ENCODE measurements at places on chromosomes 11 and 22.

DNA sequence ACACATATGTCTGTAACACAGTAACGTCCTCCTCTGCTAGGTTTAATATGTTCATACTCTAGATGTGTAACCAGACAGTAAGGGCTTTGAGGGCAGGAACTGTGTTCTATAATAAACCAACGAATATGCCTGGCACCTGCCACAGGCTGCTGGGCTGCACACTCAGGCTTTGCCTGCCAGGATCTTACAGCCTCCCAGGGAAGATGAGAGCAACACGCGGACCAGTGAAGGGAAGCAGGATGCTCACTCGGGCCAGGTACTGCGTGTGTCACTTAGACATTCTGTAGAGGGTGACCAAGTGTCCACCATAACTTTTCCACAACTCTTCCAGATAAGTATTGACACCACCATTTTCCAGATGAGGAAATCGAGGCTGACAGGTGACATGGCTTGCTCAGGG, 21.7 kb upstream of the BAIAP2L2 start:
- DNase-seq = no peak

DNA sequence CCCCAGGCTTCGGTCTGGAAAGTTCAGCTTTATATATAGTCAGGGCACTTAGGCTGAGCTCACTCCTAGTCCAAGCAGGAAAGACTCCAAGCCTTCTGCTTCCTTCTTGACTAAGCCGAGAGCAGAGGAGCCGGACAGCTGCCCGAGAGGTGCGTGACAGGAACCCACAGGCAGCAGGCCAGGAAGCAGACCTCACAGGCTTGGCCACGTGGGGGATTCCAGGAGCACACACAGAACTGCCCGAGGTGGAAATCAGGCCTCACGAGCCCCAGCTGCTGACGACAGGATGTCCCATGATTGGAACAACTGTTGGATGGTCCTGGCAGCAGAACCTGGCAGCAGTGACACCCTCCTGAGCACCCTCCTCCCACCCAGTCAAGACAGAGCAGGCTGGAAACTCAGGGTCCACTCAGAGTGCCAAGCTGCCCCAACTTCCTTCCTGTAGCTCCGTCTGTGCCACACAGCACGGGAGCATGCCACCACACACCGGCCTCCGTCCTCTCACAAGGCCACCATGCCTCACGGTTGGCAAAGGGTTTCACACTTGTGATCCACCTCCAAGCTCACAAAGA, 5.4 kb downstream of the PLA2G6 start:
- DNase-seq = peak; percentile 71

DNA sequence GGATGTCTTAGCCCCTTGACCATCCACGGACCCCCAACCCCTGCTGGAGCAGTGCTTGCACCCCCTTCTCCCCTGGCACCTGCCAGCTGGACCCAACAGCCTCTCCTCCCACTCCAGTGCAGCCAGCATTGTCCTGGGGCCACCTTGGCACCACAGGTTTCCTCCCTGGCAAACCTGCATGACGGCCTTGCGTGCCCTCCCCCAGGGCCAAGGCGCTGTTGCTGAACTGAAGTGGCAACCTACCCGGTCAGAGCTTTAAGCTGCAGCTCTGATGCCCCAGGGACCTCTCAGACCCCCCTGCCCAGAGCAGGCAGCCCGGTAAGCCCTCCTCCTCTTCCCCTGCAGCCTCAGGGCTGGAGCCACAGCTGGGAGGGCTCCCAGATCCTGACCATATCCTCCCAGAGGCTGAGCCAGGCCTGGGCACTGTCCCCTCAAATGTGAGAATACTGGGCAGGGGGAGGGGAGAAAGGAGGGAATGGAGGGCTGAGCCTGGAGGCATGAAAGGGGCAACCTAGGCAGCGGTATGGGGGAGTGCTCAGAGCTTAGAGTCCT, 1.8 kb upstream of the LRRC75B start:
- DNase-seq = no peak

GRCh38 chr11:77316733-77317342, 15.4 kb upstream of the GDPD4 start:
- no peak for DNase-seq

DNA sequence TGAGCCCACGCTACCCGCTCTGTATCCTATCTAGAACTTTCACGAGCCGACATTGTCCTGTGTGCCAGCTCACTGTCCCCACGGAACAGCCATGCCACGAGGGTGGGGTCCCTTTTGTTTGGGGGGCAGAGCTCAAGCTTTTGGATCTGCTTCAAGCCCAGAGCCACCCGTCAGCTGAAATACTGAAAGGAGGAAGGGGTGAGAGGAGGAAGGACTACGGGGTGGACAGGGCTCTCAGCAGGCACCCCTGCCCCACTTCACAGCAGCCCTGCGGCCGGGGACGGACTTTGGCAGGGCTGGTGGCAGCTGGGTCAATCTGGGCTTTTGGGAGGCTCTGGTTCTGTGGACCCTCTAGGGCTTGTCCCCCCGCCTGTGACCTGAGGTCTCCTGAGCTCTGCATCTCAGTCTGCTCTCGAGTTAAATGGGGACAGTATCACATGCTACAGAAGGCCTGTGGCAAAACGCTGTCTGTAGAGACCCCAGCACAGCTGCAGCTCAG, 30.0 kb upstream of the MUC5AC start:
- DNase-seq = no peak

DNA sequence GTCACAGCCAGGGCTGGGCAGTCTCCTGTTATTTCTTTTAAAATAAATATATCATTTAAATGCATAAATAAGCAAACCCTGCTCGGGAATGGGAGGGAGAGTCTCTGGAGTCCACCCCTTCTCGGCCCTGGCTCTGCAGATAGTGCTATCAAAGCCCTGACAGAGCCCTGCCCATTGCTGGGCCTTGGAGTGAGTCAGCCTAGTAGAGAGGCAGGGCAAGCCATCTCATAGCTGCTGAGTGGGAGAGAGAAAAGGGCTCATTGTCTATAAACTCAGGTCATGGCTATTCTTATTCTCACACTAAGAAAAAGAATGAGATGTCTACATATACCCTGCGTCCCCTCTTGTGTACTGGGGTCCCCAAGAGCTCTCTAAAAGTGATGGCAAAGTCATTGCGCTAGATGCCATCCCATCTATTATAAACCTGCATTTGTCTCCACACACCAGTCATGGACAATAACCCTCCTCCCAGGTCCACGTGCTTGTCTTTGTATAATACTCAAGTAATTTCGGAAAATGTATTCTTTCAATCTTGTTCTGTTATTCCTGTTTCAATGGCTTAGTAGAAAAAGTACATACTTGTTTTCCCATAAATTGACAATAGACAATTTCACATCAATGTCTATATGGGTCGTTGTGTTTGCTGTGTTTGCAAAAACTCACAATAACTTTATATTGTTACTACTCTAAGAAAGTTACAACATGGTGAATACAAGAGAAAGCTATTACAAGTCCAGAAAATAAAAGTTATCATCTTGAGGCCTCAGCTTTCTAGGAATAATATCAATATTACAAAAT, 13.4 kb downstream of the OR51B4 start:
- DNase-seq = no peak

GRCh38 chr22:28601915-28602314, 77.7 kb downstream of the TTC28 start:
- no peak for DNase-seq

DNA sequence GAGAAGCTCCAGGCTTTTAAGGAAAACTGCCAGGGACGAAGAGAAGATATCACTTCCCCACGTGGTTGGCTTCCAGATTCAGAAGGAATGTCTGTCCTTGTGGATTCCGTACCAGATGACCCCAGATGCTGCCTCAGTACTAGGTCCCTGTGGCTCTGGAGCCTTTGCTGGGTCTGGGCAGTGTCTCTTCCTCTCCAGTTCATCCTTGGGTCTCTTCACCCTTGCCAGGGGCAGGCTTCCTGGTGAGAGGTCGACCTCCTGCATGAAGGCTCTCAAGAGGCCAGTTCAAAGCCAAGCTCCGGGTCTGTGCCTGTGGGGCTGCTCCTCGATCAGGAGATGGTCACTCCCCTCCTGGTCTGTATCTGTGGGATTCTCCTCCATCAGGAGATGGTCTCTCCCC, 74.7 kb upstream of the B3GAT1 start:
- DNase-seq = no peak

GRCh38 chr22:22856885-22857606, 30.6 kb upstream of the IGLL5 start:
- no peak for DNase-seq

GRCh38 chr11:61417670-61418069, 12.1 kb downstream of the CPSF7 start:
- DNase-seq = no peak

DNA sequence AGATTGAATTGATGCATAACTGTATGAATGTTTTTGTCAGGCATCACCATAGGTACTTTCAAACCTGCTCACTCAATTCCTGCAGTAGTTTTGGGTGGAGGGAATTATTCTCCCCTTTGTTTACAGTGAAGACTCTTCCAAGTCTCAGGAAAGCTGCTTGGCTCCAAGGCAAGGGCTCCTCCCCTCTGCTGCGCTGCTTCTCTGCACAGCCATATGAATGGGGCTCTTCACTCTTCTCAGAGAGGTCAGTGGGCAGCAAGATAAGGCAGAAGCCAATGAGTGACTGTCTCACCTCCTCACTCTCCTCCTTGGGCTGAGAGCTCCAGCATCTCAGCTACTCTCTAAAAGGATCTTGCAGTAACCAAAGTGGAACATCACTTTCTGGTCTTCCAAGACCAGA, 165.7 kb upstream of the TTC12 start:
- no peak for DNase-seq

- DNase-seq = no peak
Measured at GRCh38 chr11:102421261-102421660, 31.3 kb downstream of the TMEM123 start.

DNA sequence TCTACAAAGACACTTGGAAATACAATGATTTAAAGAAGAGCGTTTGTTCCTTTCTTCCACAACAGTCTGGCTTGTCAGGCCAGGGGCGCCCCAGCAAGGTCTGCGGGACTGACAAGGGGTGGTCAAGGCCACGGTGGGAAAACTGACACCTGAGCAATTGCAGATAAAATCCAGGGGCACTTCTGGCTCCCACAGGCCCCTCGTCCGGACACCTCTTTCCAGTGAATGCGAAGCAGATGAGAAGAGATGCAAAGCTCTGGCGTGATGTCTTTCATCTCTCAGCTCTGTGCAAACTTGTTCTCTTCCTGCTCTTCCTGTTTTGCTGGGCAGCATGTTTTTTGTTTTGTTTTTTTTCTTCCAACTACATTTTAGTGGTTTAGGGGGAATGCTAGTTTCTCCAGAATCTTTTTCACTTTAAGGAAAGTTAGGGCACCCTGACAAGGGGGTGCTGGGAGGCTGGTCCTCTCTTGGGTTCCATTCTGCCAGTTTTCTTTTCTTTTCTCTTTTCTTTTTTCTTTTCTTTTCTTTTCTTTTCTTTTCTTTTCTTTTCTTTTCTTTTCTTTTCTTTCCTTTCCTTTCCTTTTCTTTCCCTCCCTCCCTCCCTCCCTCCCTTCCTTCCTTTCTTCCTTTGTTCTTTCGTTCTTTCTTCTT, 11.1 kb upstream of the CBX6 start:
- DNase-seq = no peak

- DNase-seq = no peak
Measured at GRCh38 chr22:32617903-32618302, 143.3 kb downstream of the FBXO7 start.

DNA sequence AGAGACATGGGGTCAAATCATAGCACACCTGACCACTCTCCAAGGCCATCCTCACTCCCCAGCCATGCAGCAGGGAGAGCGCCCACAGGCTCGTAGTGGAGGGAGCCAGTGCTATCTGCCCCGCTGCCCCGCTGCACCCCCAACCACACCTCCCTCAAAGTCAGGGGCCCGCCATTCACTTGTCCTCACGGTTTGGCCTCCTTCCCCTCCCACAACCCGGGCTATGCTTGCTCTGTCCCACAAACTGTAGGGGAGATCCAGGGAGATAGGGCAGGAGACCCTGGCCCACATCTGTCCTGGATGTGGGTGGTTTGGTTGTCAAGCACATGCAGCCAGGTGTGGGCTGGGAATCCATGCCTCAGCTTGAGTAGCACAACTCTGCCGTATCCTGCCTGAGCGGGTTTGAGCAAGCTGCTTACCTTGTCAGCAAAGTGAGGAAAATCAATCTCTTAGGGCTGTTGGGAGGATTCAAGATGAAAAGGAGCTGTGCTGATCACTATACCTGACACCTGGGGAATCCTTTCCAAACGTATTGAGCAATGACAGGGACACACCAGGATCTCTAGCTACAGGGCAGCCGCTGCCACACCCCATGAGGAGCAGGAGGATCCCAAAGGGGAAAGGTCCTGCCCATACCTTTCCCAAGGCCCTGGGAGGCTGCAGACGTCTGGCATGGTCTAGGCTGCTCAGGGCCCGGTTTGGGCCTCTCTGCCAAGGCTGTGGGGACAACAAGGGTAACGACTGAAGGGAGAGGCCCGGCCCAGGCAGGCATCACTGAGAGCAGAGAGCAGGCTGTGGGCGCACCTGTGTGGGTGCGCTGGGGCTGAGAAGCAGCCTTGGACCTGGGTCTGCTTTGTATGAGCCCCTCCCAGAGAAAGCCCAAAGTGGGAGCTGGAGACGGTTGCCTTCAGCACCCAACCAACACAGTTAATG, 23.3 kb downstream of the KCNJ5 start:
- DNase-seq = no peak
